ENCODE measurements at places on chromosomes 3 and 15.

GRCh38 chr15:65362491-65362890 lies 15.3 kb downstream of the IGDCC3 start:
- DNase-seq = no peak

DNA sequence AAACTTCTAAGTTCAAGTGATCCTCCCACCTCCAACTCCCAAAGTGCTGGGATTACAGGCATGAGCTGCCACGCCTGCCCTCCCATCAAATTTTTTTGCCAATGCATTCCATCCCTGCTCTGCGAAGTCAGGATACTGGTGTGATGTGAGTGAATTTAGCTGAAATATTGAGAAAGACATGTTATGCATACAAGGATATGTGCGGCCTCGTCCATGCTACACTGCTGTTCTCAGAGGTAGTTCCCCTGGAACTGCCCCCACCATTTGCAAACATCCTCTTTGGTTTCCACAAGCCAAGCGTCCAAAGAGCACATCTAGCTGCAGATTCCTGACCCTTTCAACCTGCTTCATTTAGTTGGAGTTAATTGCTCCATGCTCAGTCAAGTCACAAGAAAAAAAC lies 36.5 kb upstream of the BCL2A1 start:
- no peak for DNase-seq

- no peak for DNase-seq
These were observed 153.9 kb downstream of the FOXP1 start for GRCh38 chr3:71429597-71429988.

GRCh38 chr15:51302480-51302879 lies 35.9 kb downstream of the CYP19A1 start:
- no peak for DNase-seq

DNA sequence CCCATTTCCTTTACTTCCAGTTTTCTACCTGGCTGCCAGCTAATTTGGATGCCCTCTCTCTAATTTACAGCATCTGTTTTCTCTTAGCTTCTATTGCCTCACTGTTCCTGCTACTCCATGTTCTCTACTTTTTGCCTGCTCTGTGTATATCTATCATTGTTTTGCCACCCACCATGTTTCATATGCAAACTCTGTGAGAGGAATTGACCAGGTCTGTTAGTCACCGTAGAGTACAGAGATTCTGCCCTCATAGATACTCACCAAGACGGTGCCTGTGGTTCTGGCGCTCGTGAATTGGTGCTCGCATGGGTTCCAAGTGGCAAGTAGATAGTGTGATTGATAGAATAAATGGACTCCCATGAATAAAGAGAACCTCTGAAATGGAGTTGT lies 288.8 kb downstream of the CNTN6 start:
- DNase-seq = no peak

GRCh38 chr3:41434781-41435180 lies 235.5 kb downstream of the CTNNB1 start:
- DNase-seq = no peak

GRCh38 chr3:7264196-7264526 lies 403.2 kb downstream of the GRM7 start:
- DNase-seq = no peak

GRCh38 chr3:170079536-170080165 lies 41.9 kb downstream of the GPR160 start:
- no peak for DNase-seq
